ENCODE measurements at places on chromosomes 5 and 9.

- no peak for DNase-seq
Measured at GRCh38 chr9:77085416-77085815, 66.0 kb downstream of the FOXB2 start.

- no peak for DNase-seq
Measured at GRCh38 chr5:359301-359897, 37.9 kb downstream of the AHRR start.

GRCh38 chr9:15578714-15579113 is 25.9 kb downstream of the CCDC171 start:
- peak; percentile 1 for DNase-seq

- no peak for DNase-seq
Measured at GRCh38 chr5:483011-483410, 40.0 kb downstream of the EXOC3 start.

GRCh38 chr5:178143246-178143645 is 10.4 kb downstream of the NHP2 start:
- no peak for DNase-seq

- DNase-seq = no peak
Measured at GRCh38 chr5:143065996-143066522, 295.9 kb downstream of the ARHGAP26 start.

GRCh38 chr5:135139381-135140134 is 105.5 kb upstream of the PITX1 start:
- DNase-seq = peak; percentile 75

DNA sequence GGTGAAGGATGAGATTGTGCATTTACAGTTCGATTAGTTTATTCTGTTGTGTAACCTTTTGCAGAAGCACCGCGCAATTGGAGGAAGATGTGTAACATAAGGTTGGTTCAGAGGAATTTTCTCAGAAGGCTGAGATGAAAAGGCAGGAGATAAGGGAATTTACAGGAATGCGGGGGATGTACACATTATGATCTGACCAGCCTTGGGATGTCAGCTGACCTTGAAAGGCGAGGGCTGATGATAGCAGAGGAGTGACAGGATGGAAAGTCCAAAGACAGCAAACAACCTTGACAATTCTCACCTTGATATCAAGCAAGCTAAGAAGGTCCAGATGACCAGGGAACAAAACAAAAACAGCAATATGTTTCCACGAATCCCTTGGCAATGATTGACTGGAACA is 88.8 kb downstream of the OTULIN start:
- no peak for DNase-seq

DNA sequence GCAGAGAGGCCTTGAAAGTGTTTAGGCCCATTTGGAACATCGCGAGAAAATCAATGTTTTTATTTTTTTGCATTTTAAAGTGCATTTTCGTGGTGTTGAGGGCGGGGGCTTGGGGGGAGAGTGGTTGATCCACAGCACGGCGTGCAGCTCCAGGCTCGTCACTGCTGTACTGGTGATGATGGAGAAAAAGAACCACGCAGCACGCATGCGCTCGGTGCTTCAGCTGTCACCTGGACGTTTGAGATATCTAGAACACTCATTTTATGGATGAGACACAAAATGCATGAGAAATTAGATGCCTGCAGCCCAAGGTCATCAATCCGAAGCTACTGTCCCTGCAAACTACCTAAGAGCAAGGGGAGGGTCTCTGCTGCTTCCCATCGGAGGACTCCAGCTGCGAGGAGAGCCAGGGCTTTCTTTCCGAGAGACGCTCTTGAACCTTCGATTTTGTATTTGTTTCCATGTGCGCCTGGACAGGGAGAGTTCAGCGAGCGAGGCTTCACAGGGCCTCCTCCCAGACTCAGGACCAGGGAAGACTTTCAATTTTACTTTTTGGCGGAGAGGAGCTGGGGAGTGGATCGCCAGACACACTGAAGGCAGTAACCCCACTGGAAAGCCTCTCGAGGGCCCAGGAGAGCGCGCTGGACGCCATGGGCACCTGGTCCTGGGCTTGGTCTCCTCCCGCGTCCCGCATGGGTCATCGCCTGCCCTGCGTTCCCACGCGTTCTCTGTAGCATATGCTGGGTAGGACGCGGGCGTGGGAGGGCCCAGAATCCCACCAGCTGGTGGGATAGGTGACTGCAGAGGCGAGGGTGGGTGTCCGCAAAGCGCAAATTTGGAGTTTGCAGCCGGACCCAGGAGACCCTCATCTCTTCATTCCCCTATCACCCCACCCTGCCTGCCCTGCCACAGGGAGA is 2.5 kb downstream of the DMRT2 start:
- no peak for DNase-seq

- DNase-seq = no peak
Measured at GRCh38 chr5:142386137-142387023, 61.6 kb upstream of the SPRY4 start.
